CD4-positive, CD25-positive, alpha-beta regulatory T cell (primary cell): ENCODE measurements at places on chromosomes 4 and X.

GRCh38 chr4:165709516-165709915 lies 163.5 kb upstream of the TLL1 start:
- DNase-seq = no peak

- DNase-seq = no peak
Measured at GRCh38 chrX:23389196-23389792, 54.6 kb downstream of the PTCHD1 start.

- no peak for DNase-seq
Measured at GRCh38 chr4:85477534-85477933, 2.6 kb downstream of the ARHGAP24 start.

DNA sequence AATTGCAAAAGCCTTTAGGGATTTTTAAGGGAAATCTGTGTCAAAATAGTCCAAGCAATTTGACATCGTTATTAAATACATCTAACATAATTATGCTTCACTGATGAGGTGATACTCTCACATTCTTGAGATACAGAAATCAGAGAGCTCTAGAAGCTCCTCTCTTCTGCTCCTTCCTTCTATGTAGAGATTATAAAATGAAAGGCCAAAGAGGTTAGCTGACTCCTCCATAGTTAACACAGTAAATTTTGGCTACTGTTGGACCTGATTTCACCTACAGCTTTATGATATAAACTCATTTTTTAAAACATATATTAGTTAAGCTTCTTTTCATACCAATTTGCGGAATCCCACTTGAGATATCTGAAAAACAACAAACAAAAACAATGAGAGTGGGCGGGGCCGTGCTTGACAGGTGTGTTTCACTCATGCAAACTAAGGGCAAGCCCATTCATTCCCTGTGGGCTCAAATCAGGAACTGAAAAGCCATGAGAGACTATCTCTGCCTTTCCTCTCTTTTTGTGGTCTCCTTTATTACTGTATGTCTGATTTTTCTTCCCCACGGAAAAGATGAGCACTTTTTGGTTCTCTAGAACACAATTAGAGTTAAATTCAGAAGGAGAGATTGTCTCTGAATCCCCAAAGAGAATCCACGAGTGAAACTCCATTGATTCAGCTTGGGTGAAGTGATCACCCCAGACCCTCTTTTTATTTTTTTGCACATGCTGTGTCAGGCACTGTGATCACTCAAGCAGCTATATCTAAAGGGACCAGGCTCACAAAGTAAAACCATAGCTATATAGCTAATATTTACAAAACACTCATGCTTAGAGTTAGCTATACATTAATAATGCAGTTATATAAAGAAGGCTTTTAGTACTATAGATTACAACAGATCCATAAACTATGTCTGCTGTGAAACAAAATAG lies 566.3 kb downstream of the IL15 start:
- no peak for DNase-seq

GRCh38 chrX:106220177-106220576 lies 52.1 kb downstream of the PWWP3B start:
- no peak for DNase-seq

- DNase-seq = no peak
Measured at GRCh38 chr4:30719454-30720020, 632 bp upstream of the PCDH7 start.

- no peak for DNase-seq
Measured at GRCh38 chr4:14790494-14790893, 211.8 kb upstream of the CPEB2 start.

GRCh38 chr4:2534904-2535375 lies 1.5 kb upstream of the FAM193A start:
- no peak for DNase-seq

GRCh38 chr4:41141900-41142299 lies 72.4 kb downstream of the APBB2 start:
- DNase-seq = no peak

- DNase-seq = no peak
Measured at GRCh38 chr4:84875636-84876371, 90.7 kb downstream of the WDFY3 start.

DNA sequence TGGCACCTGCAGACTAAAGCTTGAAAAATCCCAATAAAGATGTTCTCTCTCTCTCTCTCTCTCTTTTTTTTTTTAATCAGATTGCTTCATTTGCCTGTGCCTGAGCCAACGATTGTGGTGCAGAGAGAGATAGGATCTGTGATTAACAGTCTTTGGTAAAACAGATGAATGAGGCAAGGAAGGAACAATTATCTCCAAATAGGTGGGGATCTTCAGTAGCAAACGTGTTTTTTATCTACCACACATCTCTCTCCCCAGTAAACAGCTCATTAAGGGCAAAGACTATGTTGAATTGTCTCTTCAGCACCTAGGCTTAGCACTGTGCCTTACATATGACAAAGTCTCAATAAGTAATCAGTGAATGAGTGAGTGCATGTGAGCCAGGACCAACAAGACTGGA lies 96.3 kb downstream of the SMIM20 start:
- no peak for DNase-seq

DNA sequence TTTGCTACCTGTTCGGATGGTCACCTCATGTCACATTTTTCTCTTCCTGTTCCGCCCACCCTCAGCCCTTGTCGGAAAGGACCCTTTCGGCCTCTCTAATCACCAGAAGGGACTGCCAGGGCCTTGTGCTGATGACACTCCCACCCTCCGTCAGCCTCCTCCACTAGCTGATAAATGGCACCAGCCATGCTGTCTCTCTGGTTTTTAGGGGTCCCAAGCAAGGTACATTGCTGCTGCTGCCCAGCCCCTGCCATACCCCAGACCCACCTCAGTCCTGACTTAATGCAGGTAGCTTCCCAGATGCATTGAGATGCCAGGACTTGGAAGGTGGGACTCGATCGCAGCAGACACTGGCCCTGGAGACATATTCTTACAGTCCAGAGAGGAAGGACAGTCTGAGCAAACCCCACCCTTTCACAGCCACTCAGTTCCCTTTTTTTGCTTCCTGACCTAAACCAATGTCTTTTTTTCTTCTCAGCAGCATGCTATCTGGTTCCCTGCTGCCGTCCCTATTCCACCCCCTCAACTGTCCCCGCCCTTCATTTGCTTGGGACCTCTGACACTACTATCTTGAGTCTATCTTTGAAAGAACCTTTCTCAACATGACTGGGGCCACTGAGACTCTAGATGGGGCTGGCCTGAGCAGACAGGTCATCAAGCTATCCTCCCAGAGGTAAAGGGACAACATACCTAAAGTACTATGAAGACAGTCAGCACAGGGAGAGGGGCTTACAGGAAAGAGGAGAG lies at the start of gene BTK:
TSS of gene BTK (minus strand) at position 397 of the 747 bp plus-strand sequence. CDS start 10,907 bp downstream, outside the sequence.
- no peak for DNase-seq

- DNase-seq = peak; percentile 93
Measured at GRCh38 chrX:47129157-47129898, 15.2 kb downstream of the NDUFB11 start.

DNA sequence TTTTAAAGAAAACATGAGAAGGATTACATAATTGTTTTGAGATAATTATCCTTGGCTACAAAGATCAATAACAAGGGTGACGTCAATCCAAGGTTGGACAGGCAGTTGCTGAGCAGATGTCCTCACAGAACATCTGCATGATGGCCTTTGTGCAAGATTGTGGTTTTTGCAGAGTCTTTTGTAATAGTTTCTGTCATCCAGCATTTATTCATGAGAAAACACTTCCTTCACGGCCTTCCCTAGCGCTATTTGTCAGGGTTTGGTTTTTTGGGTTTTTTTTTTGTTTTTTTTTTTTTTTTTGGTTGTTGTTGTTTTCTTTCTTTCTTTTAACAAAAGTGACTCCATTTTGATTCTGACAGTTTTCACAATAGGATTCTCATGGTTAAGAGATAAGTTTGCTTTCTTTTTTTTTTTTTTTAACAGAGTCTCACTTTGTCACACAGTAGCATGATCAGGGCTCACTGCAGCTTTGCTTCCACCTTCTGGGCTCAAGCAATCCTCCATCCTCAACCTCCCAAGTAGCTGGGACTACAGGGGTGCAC lies 31.5 kb upstream of the ELF2 start:
- no peak for DNase-seq

DNA sequence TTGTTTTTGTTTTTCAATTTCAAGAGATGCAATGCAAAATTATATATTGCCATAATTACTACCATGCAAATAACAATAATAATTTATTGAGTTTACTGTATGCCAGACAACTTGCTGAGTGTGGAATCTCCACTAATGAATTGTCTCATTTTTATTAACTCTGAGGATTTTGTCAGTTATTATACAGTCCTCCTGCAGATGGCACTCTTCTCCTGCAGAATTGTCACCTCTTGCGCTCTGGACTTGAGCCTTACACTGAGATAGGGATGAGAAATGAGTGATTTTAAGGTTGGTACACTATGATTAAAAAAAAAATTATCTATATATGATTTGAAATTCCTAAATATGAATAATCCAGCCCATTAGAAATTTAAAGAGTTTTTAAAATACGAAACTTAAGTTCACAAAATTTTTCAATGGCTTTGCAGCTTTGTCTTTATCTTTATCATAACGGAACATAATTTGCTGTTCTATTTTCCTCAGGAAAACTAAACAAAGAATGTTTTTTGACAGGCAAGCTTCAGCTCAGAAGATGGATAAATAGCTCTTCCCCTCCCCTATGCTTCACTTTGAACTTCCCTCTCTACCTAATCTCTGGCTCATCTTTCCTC lies 12.7 kb upstream of the PAQR3 start:
- peak; percentile 47 for DNase-seq

DNA sequence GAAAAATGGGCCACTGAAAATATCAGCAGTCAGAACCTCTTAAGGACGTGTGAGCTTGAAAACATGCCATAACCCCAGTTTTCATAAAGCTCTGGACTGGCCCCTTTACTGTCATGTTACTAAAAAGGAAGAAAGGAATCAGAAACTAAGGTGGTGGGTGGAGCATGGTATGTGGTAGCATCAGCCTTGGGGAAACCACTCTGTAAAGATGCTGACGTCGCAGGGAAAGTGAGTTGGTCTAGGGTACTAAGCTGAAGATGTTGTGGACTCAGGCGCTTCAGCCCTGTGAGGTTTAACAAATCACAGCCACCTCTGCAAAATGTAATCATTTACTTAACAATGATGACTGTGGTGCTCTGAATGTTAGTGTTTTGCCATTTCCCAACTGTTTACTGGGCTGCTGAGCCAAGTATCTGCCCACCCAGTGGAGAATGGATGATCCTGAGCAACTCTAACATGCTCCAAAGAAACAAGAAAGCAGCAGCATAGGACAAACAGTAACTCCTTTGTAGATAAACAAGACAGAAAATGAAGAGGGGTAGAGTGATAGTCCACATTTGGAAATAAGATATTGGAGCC lies 33.4 kb downstream of the C4orf54 start:
- no peak for DNase-seq

GRCh38 chrX:133604801-133605200 lies 189.5 kb upstream of the GPC4 start:
- no peak for DNase-seq

- no peak for DNase-seq
Measured at GRCh38 chr4:35463251-35463952, 780.9 kb downstream of the ARAP2 start.

GRCh38 chr4:184269879-184270430 lies 52.3 kb upstream of the ENPP6 start:
- no peak for DNase-seq

DNA sequence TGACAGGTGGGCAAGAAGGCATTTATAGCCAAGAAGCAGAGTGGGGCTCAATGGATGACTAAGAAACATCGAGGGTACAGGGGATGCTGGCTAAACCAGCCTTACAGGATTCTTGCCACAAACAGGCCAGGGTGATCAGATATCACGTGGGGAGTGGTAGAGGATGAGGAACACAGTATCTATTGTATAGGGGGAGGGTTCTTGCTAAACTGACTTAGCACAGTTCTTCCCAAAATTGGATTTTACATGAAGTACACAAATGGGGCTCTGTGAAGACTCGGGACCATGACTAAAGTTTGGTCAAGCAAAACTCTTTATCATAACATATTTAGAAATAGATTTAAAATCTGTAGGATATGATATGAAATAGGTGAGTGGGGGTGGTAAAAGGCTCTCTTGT lies 144.0 kb upstream of the ATOH1 start:
- DNase-seq = no peak

DNA sequence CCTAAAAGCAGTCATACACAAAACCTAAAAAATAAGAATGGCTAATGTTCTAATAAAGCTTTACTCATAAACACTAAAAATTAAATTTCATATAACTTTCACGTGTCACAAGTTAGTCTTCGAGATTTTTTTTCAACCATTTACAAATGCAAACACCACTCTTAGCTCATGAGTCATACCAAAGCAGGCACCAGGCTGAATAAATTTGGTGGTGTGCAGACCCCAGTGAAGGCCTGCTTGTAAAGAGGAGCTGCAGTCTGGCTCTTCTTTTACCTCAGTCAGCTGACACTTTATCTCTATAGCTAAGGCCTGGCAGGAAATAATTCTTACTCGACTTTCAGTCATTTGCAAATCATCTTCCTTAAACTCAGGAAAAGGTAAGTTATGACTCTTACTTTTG lies 37.4 kb downstream of the CLOCK start:
- DNase-seq = no peak

GRCh38 chr4:113695328-113696169 lies 66.0 kb downstream of the CAMK2D start:
- DNase-seq = no peak

DNA sequence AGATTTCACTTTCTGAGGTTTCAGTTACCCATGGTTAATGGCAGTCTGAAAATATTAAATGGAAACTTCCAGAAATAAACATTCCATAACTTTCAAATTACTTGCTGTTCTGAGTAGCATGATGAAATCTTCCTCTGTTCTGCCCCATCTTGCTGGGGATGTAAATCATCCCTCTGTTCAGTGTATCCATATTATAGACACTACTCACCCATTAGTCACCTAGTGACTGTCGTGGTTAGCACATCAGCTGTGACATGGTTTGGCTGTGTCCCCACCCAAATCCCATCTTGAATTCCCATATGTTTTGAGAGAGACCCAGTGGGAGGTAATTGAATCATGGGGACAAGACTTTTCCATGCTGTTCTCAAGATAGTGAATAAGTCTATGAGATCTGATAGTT lies 125.5 kb upstream of the GIMD1 start:
- no peak for DNase-seq

GRCh38 chrX:69372435-69372834 lies 131.7 kb upstream of the NALF2 start:
- DNase-seq = no peak

DNA sequence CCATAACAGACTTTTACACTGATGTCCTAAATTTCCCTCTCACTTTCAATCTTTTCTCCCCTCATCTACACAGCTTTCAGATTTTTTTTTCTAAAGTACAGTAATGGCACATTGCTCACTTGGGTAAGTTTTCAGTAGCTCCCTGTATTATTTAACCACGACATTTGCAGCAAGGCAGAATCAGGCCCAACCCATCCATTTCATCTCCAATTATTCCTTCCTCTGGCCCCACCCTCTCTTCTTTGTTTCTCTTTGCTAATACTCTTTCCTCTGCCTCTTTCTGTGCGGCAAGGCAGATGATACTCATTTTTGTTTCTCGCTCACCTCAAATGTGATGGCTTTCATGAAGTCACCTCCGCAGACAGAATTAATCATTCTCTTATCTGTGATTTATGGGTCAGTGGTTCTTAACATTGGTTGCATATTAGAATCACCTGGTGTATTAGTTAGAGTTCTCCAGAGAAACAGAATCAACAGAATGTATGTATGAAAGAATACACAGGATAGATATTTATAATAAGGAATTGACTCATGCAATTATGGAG lies 43.4 kb upstream of the GATB start:
- no peak for DNase-seq

GRCh38 chr4:30720661-30721184 lies 554 bp downstream of the PCDH7 start:
- no peak for DNase-seq
